ENCODE measurements at places on chromosomes 13 and 19. TPM values are rescaled to one million over a fixed set of nuclear protein-coding genes. Genes with fewer than 3 reads are reported as not detected.

The ANGPTL4 gene
- total RNA-seq = 0.63 TPM

The ZNF101 gene
- total RNA-seq = 11.3 TPM

The DZIP1 gene
- total RNA-seq = 67.3 TPM

The IL17D gene
- total RNA-seq = 8.5 TPM

The KLK6 gene
- total RNA-seq = not detected

The CHST8 gene
- 15.3 TPM for total RNA-seq

The CEACAM6 gene
- total RNA-seq = not detected
